ENCODE measurements at places on chromosomes 11 and 22.

GRCh38 chr11:17721242-17721999 lies 2.0 kb downstream of the MYOD1 start:
- DNase-seq, result no peak

DNA sequence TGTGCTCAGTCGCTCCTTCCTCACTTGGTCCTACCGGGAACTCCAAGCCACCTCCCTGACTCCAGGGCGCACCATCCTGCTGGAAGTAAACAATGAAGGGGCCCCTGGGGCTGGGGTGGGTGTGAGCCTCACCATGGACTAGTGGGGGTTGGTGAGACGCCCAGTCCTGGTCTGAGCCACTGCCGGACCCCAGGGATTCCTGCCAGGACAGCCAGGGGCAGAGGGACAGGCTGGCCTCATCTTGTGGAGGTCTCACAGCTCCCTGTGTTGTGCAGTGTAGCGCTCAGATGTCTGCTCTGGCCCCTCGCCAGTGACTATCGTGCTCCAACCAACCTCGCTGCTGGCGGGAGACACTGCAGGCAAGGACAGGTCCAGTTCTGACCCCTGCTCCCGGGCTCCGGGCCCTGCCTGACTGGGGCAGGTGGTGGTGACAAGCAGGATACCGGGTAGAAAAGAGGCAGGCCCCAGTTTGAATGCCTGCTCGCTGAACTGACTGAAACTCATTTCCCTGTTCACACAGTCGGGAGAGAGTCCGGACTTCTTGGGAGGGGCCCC lies 1021.4 kb downstream of the BRD1 start:
- no peak for DNase-seq

- peak; percentile 26 for DNase-seq
Observed at GRCh38 chr11:32188785-32189184, 97.9 kb downstream of the RCN1 start.

- no peak for DNase-seq
Observed at GRCh38 chr11:35009191-35009943, 92.9 kb downstream of the PDHX start.

GRCh38 chr11:73349633-73350032 lies 26.6 kb upstream of the RELT start:
- no peak for DNase-seq

- no peak for DNase-seq
Observed at GRCh38 chr11:121520243-121521144, 67.7 kb upstream of the SORL1-AS1 start.

- peak; percentile 90 for DNase-seq
Observed at GRCh38 chr11:65574109-65574810, 1.6 kb upstream of the EHBP1L1 start.

DNA sequence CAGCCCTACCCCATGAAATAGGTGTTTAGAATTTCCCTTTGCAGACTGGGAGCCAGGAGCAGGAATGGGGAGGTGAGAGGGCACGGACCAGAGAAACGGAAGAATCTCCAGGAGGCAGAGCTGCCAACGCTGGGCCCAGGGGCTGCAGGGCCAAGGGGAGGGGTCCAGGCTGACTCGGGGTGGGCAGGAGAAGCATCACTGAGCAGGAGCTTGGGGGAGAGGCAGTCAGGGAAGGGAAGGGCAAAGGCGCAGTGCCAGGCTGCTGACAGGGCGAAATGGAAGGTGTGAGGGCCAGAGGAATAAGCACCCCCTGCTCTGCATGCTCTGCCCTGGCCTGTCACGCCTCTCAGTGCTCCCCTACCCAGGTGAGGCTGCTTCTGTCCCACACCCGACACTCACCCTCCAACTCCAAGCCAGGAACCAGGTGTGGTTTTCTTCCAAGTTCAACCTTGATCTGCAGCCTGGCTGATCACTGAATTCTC lies 14.5 kb downstream of the LRRC32 start:
- DNase-seq, result no peak

GRCh38 chr22:38199826-38200559 lies 1.8 kb upstream of the MAFF start:
- no peak for DNase-seq

DNA sequence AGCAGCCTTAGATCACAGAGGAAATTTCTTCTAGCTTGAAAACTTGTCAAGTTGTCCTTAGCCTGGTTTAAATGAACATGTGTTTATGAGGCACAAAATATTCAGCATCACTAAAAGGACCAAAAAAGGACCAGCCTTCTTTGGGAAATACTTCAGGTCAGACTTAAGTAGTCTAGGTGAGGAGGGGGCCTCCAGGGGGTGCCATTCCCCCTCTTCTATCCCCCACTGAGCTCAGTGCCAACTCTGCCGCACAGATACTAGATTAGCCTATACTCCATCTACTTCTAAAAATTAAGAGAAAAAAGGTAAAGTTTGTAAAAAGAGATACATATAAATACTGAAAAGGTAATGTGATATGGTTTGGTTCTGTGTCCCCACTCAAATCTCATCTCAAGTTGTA lies 20.6 kb downstream of the CLTCL1 start:
- no peak for DNase-seq

GRCh38 chr11:71150859-71151258 lies 101.5 kb downstream of the SHANK2 start:
- no peak for DNase-seq

DNA sequence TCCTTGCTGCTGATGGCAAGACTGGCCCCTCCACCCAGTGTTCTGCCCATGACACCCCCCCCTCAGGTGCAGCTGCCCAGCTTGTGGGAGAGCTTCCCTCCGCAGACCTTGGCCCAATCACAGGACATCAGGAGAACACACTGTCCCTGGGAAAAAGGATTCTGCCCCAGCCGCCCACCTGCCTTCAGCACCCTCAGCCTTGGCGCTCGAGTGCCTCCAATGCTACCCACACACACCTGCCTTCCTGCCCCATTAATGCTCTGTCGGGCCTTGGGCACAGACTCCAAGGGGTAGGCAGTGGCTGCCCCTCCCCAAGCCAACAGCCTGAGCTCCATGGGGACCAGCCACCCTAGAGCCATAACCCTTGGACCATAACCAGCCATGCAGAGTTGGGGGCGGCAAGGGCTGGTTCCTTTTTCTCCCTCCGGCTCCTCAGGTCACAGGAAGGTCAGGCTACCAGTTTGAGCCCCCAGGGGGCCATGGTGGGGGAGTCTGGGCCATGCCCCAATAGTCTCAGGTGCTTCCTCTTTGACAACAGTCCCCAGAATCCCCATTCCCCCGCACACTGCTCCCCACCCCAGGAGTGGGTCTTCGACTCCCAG lies 1.3 kb upstream of the ZNF70 start:
- peak; percentile 93 for DNase-seq

All from NAMALWA (cell line).